ENCODE measurements at places on chromosomes 1 and 21. TPM values are rescaled to one million over a fixed set of nuclear protein-coding genes. Genes with fewer than 3 reads are reported as not detected.

- DNase-seq = no peak
Observed at GRCh38 chr1:226149806-226150205, 36.7 kb downstream of the ACBD3 start.

GRCh38 chr1:108075055-108075454 lies 110.1 kb upstream of the VAV3 start:
- no peak for DNase-seq

COG2 gene
- total RNA-seq = 9.8 TPM

OVAAL gene
- total RNA-seq = not detected

PYHIN1 gene
- 5.7 TPM for total RNA-seq

- DNase-seq = no peak
Observed at GRCh38 chr1:17436380-17437174, 2.9 kb downstream of the RCC2 start.

- DNase-seq = no peak
Observed at GRCh38 chr1:70112838-70113237, 92.5 kb downstream of the LRRC40 start.

RXFP4 gene
- total RNA-seq = not detected

GRCh38 chr1:243713470-243714186 lies 136.4 kb downstream of the AKT3 start:
- no peak for DNase-seq

BCL2L15 gene
- 1.3 TPM for total RNA-seq

RNU1-1 gene
- 1,082 TPM for total RNA-seq

GRCh38 chr1:212451416-212452322 lies 18.9 kb downstream of the NENF start:
- no peak for DNase-seq

DNA sequence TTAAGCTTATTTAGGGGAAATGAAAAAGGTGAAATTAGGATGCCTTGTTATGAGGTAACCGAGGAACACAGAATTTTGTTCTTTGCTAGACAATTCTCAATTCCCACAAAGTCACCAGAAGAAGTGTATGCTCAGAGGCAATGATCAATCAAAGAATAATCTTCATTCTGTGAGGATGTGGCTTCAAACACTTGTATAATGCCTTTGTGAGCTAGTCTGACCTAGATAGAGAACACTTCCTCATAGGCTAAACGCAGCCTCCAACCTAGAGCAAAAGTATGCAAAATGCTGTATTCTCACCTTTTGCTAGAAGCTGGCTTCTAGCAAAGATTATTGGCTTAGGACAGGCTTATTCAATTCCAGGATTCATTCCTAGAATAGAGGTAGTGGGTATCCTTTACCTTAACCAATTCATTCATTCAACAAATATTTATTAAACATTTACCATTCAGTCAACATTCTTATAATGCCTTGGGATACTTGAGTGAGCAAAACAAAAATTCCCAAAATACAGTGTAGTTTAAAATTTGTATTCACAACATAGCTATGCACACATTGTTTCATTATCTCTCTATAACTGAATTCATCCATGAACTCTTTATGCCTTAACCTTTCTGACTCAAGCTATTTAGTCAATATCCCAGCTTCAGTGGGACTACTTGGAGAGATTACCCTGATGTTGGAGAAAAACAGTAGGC lies 530.2 kb downstream of the PTPRC start:
- no peak for DNase-seq

DNA sequence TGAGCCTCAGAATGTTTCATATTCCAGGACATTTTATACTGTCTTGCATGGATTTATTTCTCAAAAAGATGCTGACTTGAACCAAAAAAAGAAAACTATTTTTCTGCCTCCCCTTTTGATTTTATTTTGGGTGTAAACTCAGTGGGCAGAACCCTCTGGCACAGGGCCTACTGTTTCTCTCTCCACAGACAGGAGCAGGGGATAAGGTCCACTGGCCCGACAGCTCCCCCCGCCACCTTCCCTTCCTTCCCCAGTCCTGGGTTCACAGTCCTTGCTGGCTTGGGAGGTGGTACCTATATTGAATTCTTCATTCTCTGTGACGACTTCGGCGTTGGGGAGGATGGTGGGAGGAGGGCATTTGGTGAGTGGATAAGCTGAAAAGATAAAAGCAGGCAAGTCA lies 114.3 kb downstream of the ZSCAN20 start:
- DNase-seq = no peak

- DNase-seq = no peak
Observed at GRCh38 chr1:193558491-193559028, 372.1 kb upstream of the B3GALT2 start.

GRCh38 chr1:112457955-112458354 lies 50.8 kb upstream of the WNT2B start:
- DNase-seq = no peak

DNA sequence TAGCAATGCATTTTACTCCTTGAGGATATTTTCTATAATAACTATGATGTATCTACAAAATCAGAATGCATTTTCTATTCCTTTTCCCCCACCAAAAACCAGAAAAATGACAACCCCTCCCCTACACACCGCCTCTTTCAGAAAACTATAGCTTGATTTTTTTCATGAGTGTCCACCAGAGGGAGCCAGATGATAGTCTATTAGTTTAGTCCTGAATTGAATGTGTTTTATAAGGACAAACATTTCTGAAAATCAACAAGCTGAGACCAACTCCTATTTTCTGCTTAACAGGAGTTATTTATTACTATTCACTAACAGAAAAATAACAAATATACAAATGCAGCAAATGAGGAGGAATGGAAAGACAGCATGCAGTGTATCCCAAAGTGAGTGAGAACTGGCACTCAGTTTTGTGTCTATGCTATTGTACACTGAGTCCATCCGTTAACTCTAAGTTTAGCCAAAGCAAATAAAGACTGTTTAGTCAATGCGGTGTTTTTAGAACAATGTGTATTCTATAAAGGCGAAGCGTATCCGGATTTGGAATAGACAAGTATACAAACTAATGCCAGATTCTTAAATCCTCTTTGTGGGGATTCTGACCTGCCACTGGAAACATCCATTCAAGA lies 182.6 kb downstream of the VAV3 start:
- no peak for DNase-seq

DNA sequence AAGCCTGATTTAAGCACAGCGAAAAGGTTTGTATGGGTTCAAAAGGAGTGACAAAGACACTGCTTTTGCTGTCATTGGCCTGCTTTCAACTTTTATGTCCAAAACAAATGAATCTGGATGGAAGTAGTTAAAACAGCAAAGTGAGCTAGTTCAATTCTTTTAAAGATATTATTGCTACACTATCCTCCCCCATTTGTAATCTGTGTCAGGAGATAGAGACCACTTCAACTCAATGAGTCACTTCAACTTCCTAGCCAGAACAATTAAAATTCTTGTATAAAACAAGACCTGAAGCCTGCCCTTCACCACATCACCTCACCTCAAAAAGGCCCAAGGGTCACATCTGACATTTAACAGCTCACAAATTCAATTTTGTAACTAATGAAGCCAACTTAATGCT lies 364.1 kb upstream of the LYPLAL1 start:
- DNase-seq = no peak

DNA sequence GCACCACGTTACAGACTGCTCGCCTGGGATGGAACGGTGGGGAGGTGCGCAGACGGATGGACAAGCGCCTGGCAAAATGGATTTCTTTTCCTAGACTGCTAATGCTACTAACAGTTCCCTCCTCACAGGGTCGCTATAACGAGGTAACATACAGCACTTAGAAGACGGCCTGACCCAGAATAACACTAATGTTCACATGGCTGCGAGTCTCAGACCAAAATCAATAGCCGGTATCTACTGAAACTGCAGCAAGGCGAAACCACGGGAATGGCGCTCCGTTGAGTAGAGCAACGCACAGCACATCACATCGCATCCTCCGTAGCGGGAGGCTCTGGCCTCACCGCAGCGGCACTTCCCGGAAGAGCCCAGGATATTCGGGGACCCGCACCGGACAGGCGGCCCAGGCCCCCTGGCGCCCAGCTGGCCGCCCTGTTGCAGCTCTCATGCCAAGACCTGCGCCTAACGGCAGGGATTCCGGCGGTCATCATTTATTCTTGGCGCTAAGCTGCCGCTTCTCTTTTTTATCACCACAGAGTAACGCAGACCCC lies 46.6 kb downstream of the VPS26C start:
- DNase-seq = peak; percentile 26

DNA sequence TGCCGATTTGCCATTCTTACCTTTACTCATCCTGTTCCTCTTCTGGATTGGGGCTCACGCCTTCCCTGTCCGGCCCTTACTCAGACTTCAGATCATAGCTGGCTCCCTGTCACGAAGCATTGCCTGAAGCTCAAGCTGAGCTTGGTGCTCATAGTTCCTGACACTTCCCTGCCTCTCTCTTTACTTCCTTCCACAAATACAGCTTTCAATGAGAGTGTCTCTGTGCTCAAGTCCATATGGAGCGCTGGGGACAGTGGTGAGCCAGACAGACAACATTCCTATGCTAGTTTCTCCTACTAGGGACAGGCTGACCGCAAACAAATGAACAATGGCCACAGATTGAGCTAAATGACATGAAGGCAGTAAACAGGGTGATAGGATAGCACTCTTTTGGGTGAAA lies 38.1 kb downstream of the HHAT start:
- DNase-seq = no peak

MXRA8 gene
- not detected for total RNA-seq

- DNase-seq = no peak
Observed at GRCh38 chr1:24057171-24057570, 54.8 kb downstream of the MYOM3 start.

SHISA4 gene
- total RNA-seq = 0.27 TPM

S100A7A gene
- not detected for total RNA-seq

- no peak for DNase-seq
Observed at GRCh38 chr1:20367626-20368025, 77.0 kb downstream of the VWA5B1 start.

GRCh38 chr1:187549540-187549939 lies 720.8 kb downstream of the PLA2G4A start:
- no peak for DNase-seq

- no peak for DNase-seq
Observed at GRCh38 chr1:116346943-116347673, 25.9 kb upstream of the ATP1A1 start.

- DNase-seq = no peak
Observed at GRCh38 chr1:18761948-18762840, 97.3 kb downstream of the TAS1R2 start.

TMEM82 gene
- not detected for total RNA-seq

Measured in activated naive CD4-positive, alpha-beta T cell treated with anti-CD3 and anti-CD28 coated beads, Interleukin-2, amount 50 U/mL, for 72 hours (primary cell).